ENCODE measurements at places on chromosomes 1 and 21.

DNA sequence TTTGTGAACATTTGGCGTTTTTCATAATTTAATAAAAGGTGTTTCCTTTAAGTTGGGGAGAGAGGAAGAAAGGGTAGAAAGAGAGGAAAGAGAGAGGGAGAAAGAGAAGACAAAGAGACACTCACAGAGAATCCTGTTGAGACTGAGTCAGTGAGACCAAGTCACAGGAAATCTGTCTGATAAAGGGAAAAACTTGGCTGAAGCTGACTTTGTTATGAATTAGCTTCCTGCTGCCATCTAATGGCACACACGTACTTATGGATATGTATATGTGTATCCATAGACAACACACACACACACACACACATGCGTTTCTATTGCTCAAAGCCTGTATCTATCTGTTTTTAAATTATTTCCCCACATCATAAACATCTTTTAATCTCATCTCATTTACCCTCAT lies 42.5 kb upstream of the DISC1 start:
- DNase-seq, result peak; percentile 69

DNA sequence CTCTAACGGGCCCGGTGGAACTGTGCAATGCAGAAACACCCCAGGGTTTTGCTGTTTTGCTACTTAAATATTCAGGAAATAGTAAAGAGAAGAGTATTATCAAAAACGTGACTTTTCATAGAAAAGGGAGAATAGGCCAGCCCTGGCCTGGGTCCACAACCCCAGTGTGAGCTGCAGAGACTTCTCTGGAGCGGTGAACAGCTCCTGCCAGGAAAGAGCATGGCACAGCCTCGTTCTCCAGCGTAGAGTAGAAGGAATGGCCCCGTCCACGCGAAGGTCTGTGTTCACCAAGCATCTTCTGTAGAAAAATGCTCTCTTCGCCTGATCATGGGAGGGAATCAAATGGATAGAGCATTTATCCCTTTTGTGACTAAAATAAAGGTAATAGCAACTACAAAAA lies 51.4 kb downstream of the PDE9A start:
- no peak for DNase-seq

- no peak for DNase-seq
Observed at GRCh38 chr1:21212126-21212525, 35.4 kb upstream of the EIF4G3 start.

DNA sequence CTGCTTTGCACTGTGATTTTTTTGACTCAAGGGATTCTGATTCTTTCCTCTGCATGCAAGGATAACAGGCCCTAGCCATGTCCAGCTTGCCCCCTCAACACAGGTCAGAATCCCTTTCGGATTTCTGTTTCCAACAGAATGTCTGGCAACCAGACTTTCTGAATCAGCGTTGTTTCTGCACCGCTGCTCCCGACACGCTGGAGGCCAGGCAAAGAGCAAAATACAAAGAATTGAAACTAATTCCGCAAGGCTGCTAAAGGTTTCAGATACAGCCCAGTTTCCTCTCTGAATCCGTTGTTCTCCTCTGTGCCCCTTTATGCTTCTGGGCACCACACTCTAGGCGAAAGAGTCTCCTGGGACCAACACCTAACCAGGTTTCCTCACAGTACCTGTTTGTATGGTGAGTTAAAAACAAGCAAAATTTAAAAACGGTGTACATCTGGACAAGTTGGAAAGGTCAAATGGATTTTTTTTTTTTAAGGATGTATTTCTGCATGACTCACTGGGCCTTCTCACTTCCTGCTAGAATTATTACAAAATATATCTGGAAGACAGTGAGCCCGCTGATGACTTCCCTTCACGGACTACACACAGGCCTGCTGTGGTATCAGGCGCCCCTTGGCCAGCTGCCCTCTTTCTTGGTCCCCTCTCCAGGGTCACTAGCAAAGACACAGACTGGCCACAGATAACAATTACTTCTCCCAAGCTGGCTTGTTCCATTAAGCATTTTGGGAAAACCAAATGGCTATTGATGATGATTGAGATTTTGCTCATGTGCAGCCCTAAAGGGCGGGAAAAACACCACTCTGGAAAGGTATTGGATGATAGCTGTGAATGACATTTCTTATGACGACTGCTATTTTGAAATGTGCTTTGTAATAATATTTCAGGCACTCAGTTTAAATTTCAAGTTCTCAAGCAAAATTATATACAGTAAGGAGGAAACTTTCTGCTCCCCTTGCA lies 118.3 kb downstream of the TGFB2 start:
- no peak for DNase-seq

GRCh38 chr1:32736812-32737791 lies 34.5 kb upstream of the SYNC start:
- no peak for DNase-seq

GRCh38 chr1:245716561-245716960 lies 561.8 kb downstream of the KIF26B start:
- DNase-seq, result no peak

DNA sequence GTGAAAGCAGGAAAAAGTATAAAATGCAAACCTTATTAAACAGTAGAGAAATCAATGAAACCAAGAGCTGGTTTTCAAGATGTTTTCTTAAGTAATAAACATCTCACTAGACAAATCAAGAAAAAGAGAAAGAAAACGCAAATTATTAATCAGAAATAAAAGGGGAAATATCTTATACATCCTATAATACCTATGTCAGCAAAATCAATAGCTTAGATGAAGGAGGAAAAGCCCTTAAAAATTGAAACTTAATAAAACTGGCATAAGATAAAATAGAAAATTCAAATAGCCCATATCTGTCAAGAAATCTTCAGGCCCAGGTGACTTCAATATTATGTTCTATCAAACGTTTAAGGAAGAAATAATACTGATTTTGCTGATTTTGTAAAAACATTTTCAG lies 59.1 kb downstream of the RGS4 start:
- DNase-seq, result no peak

- no peak for DNase-seq
Observed at GRCh38 chr1:6795661-6796060, 10.4 kb downstream of the CAMTA1 start.

DNA sequence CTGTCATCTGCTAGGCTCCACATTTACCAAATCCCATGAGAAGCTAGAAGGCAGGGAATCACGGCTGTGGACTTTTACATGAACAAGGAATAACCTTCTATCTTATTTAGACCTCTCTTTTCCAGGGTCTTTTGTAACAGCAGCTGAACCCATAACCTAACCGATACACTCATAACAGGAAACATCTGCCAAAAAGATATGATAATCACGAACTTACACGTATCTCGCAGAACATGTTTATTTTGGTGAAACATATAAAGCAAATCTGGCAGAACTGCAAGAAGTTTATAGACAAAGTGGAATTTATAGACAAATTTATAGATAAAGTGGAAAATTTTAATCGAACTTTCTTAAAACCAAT lies 20.4 kb downstream of the TINAGL1 start:
- DNase-seq, result peak; percentile 51

- DNase-seq, result no peak
Observed at GRCh38 chr1:244992833-244993232, 128.5 kb upstream of the HNRNPU start.

- no peak for DNase-seq
Observed at GRCh38 chr1:203381151-203381751, 30.3 kb upstream of the FMOD start.

GRCh38 chr21:25903607-25904006 lies 168.8 kb downstream of the GABPA start:
- no peak for DNase-seq

- no peak for DNase-seq
Observed at GRCh38 chr1:52919051-52919722, 2.4 kb downstream of the ECHDC2 start.

GRCh38 chr1:67645495-67646144 lies 39.4 kb upstream of the GADD45A start:
- no peak for DNase-seq

GRCh38 chr1:3308053-3308452 lies 146.4 kb upstream of the ARHGEF16 start:
- no peak for DNase-seq

- no peak for DNase-seq
Observed at GRCh38 chr1:22838965-22839364, 128.3 kb downstream of the EPHB2 start.

GRCh38 chr1:196152086-196152485 lies 456.2 kb downstream of the KCNT2 start:
- DNase-seq, result peak; percentile 3

GRCh38 chr1:1080951-1081310 lies 6.8 kb upstream of the RNF223 start:
- DNase-seq, result no peak

DNA sequence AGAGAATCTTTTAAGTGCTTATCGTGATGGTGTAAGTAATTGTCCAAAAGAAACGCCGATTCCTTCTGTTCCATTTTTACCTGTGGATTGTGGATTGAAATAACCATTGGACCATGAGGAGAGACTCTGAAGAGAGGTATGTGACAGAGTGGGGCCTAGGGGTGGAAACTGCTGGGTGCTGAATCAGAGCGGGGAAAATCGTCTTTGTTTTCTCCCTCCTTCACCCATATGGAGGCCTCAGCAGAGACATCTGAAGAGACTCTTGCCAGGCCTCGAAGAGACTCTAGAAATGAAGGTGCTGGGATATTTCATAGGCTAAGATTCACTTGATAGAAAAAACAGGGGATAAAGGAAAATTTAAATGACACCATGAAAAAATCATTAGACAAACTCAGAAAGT lies 1327.0 kb downstream of the BRINP3 start:
- no peak for DNase-seq

- DNase-seq, result no peak
Observed at GRCh38 chr1:82284213-82284612, 483.5 kb downstream of the ADGRL2 start.

- DNase-seq, result peak; percentile 48
Observed at GRCh38 chr1:41811051-41811795, 107.5 kb downstream of the HIVEP3 start.

DNA sequence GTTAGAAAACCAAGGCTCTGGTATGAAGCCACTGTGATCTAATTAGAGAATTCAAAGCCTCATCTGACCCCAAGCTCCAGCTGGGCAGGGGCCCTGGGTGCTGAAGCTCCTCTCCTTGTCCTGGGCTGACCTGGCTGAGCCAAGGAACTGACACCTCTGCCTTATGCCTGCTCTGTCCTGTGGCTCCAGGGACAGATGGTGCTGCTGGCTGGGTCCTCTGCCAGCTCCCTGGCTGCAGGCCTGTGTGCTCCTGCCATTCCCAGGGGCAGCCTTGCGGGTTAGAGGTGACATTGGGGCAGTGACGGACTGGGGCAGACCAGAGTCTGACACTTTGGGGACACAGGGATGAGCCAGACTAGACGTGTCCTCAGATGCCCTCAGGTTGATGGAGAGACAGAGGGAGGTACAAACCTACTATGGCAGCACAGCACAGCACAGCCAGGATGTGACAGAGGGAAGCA lies 11.8 kb downstream of the ACOT11 start:
- DNase-seq, result no peak

- DNase-seq, result no peak
Observed at GRCh38 chr21:24420689-24421088, 1186.6 kb downstream of the MRPL39 start.

- peak; percentile 46 for DNase-seq
Observed at GRCh38 chr1:109371341-109371739, 26.4 kb downstream of the SORT1 start.

DNA sequence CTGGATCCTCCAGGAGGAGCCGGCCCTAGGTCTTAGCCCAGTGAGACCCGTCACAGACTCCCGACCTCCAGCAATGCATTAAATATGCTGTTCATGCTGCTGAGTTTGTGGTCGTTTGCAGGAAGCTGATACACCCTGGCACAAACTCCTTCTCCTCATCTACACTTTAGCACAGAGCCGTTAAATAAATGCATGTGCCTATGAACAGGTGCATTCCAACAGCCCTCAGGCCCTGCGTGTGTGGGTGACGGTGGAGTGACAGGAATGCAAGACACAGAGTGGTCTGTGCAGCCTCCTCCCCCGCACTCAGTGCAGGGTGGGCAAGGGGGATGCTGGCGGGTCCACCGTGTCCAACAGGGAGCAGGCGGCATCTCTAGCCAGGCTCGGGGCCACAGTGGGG lies 106.6 kb upstream of the TMPRSS2 start:
- no peak for DNase-seq

GRCh38 chr1:198086051-198086745 lies 70.6 kb upstream of the NEK7 start:
- no peak for DNase-seq

DNA sequence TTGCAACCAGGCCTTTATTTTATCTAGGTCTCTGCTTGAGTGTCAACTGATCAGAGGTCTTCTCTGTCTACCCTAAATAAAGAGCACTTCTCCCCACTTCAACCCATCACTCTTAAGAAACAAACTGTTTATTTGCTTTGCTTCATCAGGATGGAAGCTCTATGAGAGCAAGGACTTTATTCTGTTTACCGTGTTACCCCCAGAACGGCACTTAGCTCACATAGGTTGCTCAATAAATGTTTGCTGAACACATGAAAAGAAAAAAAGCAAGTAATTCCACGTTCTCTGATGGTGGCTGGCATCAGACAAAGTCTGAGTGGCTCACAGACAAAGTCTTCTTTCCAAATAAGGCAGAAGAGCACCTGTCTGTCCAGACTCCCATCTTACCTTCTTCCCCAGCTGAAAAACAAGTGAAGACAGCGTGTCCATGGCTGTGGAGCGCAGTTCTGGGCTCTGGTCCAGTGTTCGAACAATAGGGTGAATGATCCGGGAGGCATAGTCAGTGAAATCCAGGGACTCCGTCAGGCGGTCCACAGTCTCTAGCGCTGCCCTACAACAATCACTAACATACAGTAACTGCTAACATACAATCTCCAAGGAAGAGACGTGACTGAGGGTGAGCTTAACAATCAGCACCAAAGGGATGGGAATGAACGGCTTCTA lies 22.9 kb downstream of the ANGPTL7 start:
- DNase-seq, result no peak

GRCh38 chr1:218361298-218362065 lies 16.3 kb downstream of the TGFB2 start:
- peak; percentile 33 for DNase-seq

Measured in hematopoietic multipotent progenitor cell treated with erythropoietin and hydrocortisone succinate and interleukin-3 and kit ligand, for 6 days (in vitro differentiated cells).